ENCODE measurements at places on chromosomes 4 and X.

DNA sequence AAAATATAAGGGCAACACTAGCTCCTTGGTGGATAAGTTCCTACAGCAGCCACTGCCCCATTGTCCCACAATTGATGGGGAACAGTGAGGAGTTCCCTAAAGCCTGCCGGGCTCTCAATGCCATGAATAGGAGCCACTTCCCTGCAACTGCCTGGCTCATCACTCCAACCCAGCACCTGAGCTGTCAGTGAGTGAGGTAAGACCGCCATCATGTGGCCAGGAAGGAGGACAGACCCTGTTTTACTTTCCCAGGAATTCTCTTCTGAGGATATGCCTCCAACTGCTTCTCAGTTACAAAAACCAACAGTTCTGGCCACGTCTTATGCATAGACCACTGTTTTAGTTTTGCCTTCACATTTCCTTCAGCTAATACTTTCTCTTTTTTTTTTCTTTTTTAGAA, 45.5 kb downstream of the SRPX start:
- DNase-seq, result peak; percentile 54

- no peak for DNase-seq
These were observed 35.1 kb downstream of the SH3KBP1 start for GRCh38 chrX:19852014-19853005.

- no peak for DNase-seq
These were observed 519.9 kb upstream of the MAGEB18 start for GRCh38 chrX:25618248-25618647.

DNA sequence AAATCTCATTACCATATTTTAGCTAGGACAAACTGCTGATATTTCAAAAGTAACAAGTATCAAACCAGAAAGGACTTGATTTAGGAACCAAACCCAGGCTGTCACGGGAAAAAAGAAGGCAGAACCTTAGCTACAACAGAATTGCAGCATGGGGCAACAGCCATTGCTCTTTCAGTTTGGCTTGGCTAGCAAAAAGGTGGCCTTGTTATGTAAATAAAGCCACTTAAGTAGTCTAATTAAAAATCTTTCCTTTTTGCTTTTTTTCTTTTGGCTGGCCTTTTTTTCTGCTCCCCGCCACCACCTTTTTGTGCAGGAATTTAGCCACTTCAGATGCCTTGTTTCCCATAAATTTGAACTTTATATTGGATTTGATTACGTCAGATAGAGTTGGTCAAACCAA, 235.9 kb downstream of the CPXCR1 start:
- DNase-seq, result no peak

DNA sequence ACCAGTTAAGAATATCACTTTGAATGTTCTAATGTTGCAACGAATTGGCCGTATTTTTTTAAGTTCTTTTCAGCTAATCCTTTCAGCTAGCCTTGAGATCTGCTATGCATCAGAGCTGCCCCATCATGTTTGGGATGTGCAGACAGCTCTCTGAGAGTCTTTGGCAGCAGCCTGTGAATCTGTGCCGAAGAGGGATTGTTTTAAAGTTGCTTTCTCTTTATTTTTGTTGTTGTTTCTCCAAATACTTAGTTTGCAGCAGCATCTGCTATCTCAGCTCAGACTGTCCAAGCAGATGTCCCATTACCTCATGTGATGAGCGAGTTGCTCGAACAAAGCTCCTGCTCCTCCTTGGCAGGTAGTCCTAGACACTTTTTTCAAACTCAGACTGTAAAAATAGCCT, 1002.5 kb upstream of the INTU start:
- no peak for DNase-seq

DNA sequence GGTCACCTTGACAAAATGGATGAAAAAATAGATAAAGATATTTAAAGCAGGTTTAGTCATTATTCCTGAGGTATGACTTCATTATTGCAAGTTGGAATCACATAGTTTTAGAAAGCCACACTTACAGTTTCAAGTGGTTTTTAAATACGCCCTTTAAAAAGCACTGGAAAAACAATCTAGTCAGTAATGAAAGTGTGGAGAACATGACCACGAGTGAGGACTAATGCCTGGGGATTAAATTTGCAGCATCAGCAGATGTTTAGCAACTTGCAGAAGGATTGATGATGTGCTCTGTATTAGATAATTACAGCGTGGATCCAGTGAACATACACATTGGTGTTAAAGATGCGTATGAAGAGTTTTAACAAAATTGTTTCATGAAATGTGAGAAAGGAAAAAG, 5.9 kb downstream of the SPARCL1 start:
- DNase-seq, result no peak

All from pancreas (tissue), 10 donors.